ENCODE measurements at places on chromosomes 2 and 18. TPM values are rescaled to one million over a fixed set of nuclear protein-coding genes. Genes with fewer than 3 reads are reported as not detected.

Gene CIB4
- not detected for total RNA-seq

Gene KCNJ3
- not detected for total RNA-seq

Gene KDM3A
- 27.8 TPM for total RNA-seq

Gene EDAR
- not detected for total RNA-seq

Gene LCT
- not detected for total RNA-seq

Gene RAD51AP2
- total RNA-seq: not detected

Gene ANKRD36B
- 20.7 TPM for total RNA-seq

Gene SLC9A4
- total RNA-seq: under 0.01 TPM

Gene ABCG8
- not detected for total RNA-seq

Gene ZSWIM2
- total RNA-seq: 0.09 TPM

Gene TCF23
- not detected for total RNA-seq

Gene INPP1
- 8.1 TPM for total RNA-seq

Gene SCN3A
- 1.00 TPM for total RNA-seq

Gene LYG2
- not detected for total RNA-seq

Gene THAP4
- total RNA-seq: 43.8 TPM

Gene STPG4
- total RNA-seq: 0.37 TPM

Gene GREB1
- total RNA-seq: 1.3 TPM

Gene KLHL29
- 3.4 TPM for total RNA-seq

Gene CERS6
- total RNA-seq: 4.1 TPM

Gene RFX8
- total RNA-seq: 2.0 TPM

Gene UGT1A8
- total RNA-seq: 0.71 TPM

Gene CCDC102B
- total RNA-seq: 45.7 TPM

Gene CLEC4F
- total RNA-seq: not detected

Gene MITD1
- total RNA-seq: 25.7 TPM

Gene MYCN
- not detected for total RNA-seq

Gene TRABD2A
- 6.4 TPM for total RNA-seq

Gene MAP3K19
- total RNA-seq: not detected

Gene SATB2
- total RNA-seq: 19.0 TPM

Gene ATP6V1C2
- under 0.01 TPM for total RNA-seq

Gene C2orf81
- total RNA-seq: 0.57 TPM

Gene VSNL1
- total RNA-seq: not detected

Gene DES
- 3.7 TPM for total RNA-seq

Gene SP110
- 2.7 TPM for total RNA-seq

Gene TRAF3IP1
- 9.9 TPM for total RNA-seq

All from smooth muscle cell of bladder (primary cell).